Left forelimb (tissue), 1 donor: ENCODE measurements at places on chromosomes 4 and X.

DNA sequence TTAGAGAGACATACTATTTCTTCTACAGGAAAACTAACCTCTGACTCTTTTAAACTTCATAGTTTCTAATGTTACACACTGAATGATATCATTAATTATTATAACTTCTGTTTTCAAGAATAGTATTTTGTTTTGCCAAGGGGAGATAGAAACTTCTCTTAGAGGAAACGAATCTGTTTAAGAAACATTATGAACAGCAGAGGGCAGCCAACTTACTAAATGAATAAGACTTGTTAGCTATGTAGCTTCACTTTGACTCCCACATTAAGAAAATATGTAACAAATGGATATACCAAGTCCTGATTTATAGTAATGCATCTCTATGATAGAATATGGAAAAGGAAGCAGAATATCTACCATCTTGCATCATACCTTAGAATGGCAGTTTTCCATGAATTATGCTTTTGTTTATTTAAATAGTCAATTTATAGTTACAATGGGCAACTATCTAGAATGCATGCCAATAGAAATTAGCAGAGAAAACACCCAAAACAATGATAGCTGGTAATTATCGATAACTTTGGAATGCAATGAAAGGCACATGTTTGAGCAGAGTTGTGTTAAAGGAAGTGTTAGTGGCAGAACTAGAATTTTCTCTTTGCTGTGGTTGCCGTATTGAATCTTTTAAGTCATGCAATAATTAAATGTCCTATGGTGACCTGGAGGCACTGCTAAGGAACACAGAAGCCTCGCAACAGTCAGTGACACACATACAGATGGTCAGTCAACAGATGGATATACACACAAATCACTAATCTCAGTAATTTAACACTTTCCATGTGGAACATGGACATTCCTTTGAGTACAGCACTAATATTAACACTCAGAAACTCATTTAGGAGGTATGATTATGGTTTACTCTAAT, 105.7 kb upstream of the PDLIM3 start:
- no peak for DNase-seq

DNA sequence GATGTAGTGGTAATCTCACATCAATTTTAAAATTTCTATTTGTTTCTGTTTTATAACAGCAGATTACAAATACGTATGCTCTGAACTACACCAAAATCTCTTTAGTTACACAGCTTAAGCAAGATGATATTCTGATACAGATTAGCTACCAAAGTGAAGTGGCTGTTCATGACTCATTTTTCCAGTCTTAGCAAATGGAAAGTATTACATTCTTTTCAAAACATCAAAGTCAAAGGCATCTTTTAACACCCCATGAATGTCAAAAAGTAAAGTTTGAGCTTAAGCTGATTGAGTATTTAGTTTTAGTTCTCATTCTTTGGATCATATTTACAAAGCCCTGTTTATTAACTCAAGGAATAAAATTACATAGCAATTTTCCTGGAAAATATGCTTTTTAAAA, 6.6 kb upstream of the HPGDS start:
- no peak for DNase-seq

DNA sequence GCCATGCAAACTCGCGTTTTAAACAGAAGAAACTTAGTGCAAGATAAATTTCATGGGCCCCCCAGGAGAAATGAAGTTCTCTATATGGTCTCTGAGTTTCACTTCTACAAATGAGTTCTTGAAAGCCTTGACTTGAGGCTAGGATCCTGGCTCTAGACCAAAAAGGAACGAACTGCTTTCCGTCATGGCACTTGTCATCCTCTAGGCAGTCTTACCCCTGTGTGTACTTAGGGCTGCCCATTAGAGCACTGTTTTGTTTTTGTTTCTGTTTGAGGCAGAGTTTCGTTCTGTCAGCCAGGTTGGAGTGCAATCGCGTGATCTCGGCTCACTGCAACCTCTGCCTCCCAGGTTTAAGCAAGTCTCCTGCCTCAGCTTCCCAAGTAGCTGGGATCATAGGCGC, 29.0 kb downstream of the RNF4 start:
- DNase-seq: no peak

GRCh38 chr4:159237975-159238374, 135.1 kb downstream of the RAPGEF2 start:
- no peak for DNase-seq

DNA sequence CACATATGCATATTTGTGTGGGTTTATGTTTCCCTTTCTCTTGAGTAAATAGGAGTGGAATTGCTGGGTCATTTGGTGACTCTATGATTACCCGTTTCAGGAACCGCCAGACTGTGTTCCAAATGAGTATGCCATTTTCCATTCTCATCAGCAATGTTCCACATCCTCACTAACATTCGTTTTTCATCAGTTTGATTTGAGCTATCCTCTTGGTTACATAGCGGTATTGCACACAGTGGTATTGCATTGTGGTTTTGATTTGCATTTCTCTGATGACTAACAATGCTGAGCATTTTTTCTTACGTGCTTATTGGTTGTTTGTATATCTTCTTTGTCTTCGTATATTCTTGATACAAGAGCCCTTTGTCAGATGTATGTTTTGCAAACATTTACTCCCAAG, 218.0 kb upstream of the AMOT start:
- DNase-seq: no peak

GRCh38 chrX:39159921-39160507, 358.8 kb downstream of the MID1IP1 start:
- DNase-seq: no peak

DNA sequence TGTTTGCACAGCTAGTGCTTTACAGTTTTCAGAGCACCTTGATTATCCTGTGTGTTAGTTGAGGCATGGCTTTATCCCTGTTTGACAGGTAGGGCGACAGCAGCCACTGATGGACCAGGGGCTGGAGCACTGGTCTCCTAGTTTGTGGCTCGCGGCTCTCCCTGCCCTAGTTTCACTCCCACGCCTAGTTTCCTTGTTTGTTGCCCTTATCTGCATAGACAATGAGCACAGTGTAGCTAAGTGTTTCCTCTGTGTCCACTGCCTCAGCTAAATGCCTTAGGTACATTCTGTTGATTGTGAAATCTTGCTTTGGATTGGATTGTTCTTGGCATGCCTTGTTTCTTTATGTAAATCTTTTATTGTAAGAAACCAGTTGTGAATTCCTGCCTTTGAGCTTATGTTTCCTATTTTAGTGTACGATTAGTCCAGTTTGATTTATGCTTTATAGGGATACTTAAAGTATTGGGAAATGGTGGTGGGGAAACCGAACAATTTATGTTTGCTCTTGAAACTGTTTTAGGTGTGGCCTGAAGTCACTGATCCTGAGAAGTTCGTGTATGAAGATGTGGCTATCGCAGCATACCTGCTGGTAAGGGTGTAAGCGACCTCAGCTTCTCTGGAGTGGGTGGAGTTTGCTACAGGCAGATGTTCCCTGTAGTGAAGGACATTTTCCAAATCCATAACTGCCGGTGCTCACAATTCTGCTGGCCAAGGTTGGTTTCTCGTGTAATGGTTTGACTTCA, 11.0 kb downstream of the TRMT44 start:
- no peak for DNase-seq

GRCh38 chr4:3391422-3391821, 50.3 kb upstream of the HGFAC start:
- peak; percentile 58 for DNase-seq

DNA sequence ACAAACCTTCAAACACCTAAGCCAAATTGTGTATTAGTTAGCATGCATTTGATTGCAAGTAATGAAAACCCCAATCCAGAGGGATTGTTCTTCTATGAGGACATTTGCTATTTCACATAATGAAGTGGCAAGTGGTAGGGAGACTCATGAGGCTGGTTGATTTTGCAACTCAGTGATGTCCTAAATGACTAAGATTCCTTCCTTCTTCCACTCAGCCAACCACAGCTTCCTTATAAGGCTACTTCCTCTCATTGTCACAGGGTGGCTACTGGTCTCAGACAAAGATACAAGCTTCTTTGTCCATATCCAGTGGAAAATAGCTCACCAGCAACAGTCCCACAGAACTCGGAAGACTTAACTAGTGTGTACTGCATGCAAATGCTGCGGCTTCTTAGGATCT, 5.3 kb upstream of the OTC start:
- DNase-seq: no peak

DNA sequence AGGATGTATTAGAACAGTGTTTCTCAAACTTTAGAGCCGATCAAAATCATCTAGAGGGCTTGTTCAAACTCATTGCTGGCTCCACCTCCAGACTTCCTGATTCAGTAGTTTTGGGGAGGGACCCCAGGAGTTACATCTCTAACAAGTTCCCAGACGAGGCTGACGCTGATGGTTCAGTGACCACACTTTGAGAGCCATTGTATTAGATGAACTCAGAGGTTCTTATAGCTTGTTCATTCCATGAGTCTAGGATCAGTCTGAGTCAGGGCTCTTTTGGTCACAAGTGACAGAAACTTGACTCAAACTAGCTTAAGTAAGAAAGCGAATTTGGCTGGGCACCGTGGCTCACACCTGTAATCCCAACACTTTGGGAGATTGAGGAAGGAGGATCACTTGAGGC, 11.5 kb upstream of the ADGRG2 start:
- no peak for DNase-seq

DNA sequence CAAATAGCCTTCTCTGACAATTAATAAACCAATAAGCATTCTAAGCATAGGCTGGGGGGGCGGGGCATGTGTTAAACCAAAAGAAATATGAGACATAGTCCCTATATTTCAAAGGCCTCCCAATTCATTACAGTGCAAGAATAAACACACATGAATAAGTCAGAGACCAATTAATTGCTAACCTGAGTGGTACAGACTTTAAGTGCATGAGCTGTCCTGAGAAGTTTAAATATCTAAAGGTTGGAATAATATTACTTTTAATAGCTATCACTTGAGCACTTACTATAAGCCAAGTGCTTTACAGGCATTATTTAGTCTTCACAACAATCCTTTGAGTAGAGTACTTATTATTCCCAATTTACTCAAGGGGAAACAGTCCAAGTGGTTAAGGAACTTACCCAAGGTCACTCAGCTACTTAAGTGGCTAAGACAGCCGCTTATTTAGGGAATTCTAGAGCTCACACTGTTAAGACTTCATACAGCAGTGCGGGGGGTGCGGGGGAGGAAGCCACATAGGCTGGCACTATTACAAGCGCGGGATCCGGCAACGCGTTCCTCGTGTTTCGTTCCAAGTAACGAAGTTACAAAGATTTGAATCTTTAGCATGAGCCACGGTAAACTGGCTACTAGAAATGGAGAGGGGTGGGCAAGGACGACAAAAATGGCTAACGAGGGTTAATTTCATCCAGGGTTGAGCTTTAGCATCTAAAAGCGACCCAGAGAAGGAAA, 1.4 kb downstream of the THOC2 start:
- no peak for DNase-seq

- no peak for DNase-seq
These were observed 47.4 kb downstream of the ACSL4 start for GRCh38 chrX:109685656-109686078.

- DNase-seq: no peak
These were observed 93.6 kb upstream of the NAP1L5 start for GRCh38 chr4:88791274-88791673.

DNA sequence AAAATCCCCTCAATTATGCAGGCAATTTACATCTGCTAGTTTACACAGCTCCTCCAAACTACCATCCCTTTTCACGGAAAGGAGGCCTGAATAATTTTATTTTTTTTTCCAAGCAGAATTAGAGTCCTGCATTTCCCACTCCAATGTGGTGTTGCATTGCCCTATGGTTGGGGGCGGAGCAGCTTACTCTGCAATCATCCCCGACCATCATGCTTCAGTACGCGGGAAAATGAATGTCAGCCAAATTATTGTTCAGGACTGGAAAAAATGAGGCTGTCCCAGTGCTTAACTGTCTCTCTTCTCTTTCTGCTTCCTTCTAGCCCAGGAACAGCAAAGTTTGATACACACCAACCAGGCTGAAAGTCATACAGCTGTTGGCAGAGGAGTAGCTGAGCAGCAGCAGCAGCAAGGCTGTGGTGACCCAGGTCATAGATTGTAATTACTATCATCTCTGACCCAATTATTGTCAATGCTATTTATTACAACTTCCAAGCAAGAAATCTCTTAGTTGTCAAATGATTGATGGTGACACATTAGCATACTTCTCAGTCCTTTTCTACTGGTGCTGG, 28.3 kb downstream of the MMRN1 start:
- DNase-seq: no peak

GRCh38 chr4:822361-823175, 3.4 kb downstream of the CPLX1 start:
- DNase-seq: no peak

- no peak for DNase-seq
These were observed 857.4 kb downstream of the FAT4 start for GRCh38 chr4:126172126-126172525.

DNA sequence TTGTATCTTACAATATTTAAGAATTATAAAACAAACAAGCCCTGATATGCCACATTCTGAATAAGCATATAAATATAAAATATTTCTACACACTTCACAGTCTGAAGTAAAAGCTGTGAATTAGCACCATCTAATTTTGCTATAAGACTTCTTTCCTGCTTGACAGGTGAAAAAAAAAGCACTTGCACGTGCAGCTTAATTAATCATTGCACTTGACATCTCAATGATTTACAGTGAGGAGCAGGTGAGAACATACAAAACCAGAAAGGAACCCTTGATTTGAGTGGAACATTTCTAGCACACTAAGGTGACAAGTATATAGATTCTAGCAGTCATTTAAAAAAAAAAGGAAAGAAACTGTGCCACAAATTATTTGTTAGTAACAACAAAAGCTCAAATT, 47.9 kb downstream of the CHIC2 start:
- no peak for DNase-seq

DNA sequence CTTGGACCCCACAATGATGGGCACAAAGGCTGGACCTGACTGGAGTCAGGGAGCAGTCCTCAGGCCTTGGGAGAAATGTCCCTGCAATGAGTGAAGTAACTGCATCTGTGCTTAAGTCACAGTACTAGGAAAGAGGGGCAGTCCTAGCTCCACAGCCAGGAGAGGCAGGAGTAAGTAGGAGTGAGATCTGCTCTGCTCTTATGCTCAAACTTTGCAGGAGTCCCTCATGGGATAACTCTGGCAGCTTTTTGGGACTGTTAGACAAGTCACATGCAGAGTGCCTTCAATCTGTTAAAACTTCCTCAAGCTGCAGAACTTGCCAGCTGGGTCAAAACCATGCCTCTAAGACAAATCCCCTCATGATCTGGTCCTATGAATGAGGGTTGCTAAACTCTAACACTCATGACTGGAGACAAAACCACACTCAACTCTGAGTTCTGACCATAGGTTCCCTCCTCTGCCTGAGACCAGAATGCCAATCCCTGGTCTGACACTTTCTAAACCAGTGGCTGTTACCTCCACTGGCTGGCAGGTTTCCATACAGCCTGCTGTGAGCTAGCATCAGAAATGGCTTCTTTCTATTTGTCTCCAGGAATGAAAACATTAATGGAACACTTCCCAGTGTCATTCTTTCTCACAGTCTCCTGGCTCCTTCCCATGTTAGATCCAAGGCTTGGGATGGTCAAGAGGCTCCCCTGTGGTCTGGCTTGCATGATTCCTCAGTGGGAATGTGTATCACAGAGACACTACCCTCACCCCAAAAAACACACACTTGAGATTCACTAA, 819.3 kb downstream of the PCDH7 start:
- no peak for DNase-seq

- DNase-seq: no peak
These were observed 60.4 kb downstream of the ZFYVE28 start for GRCh38 chr4:2357821-2358745.
